Kidney (tissue), 22 donors: ENCODE measurements at places on chromosomes 1 and 21.

- DNase-seq, result no peak
- no peaks in the 10 kb centered on the region for H3K4me1 ChIP-seq
- H3K36me3 ChIP-seq, result no peaks in the 10 kb centered on the region
- H3K27ac ChIP-seq, result no peak overlapping the region
These were observed 39.5 kb upstream of the RGS1 start for GRCh38 chr1:192535916-192536664.

GRCh38 chr1:207856276-207857023 lies 54.5 kb downstream of the CD34 start:
- H3K36me3 ChIP-seq, result peaks cover 2% of the 10 kb centered on the region
- H3K27ac ChIP-seq, result no peak overlapping the region
- DNase-seq, result no peak

GRCh38 chr1:53934170-53934765 lies 11.2 kb downstream of the IFT25 start:
- no peak overlapping the region for H3K4me3 ChIP-seq
- no peaks in the 10 kb centered on the region for H3K4me1 ChIP-seq
- H3K27me3 ChIP-seq, result no peaks in the 10 kb centered on the region

DNA sequence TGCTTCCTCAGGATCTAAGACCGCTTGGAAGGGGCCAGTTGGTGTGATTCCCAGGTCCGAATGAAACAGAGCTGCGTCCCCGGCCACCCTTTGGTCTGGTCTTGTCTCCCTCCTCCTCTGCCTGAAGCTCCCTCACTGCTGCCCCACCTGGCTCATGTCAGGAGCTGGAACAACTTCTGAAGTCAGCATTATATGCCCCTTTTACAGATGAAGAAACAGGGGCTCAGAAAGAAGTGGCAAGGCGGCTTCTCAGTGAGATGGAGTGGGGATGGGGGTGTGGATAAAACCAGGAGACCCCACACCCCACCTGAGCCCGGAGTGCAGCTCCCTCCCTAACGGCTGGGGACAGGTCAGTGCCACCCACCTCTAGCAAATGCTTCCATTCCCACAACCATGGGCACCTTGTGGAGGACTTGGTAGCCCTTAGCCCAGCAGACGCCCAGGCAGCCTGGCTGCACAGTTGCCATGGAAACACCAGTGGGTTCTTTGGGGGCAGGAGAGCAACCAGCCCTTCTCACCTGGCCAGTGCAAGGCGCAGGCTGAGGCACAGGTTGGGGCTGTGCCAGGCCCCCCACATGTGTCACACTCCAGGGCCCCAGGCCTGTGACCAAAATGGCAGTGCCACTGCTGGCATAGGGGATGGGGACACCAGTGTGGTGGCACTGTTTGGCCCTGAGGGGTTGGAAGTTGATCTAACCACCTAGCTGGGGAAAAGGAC lies 31.9 kb upstream of the ECE1 start:
- H3K36me3 ChIP-seq, result no peaks in the 10 kb centered on the region
- H3K4me3 ChIP-seq, result no peak overlapping the region
- H3K27me3 ChIP-seq, result no peaks in the 10 kb centered on the region
- H3K27ac ChIP-seq, result peak overlapping the region; percentile 80
- peaks cover 55% of the 10 kb centered on the region for H3K4me1 ChIP-seq

- no peaks in the 10 kb centered on the region for H3K27me3 ChIP-seq
- H3K27ac ChIP-seq, result no peak overlapping the region
- H3K36me3 ChIP-seq, result no peaks in the 10 kb centered on the region
- H3K4me1 ChIP-seq, result no peaks in the 10 kb centered on the region
- H3K4me3 ChIP-seq, result no peak overlapping the region
These were observed 1530.9 kb upstream of the TPTE start for GRCh38 chr21:8990326-8991087.
